ENCODE measurements at places on chromosomes 7 and 10. TPM values are rescaled to one million over a fixed set of nuclear protein-coding genes. Genes with fewer than 3 reads are reported as not detected.

The STEAP1B gene
- 0.19 TPM for total RNA-seq

The PRSS58 gene
- total RNA-seq = not detected

The TMEM106B gene
- 42.5 TPM for total RNA-seq

DNA sequence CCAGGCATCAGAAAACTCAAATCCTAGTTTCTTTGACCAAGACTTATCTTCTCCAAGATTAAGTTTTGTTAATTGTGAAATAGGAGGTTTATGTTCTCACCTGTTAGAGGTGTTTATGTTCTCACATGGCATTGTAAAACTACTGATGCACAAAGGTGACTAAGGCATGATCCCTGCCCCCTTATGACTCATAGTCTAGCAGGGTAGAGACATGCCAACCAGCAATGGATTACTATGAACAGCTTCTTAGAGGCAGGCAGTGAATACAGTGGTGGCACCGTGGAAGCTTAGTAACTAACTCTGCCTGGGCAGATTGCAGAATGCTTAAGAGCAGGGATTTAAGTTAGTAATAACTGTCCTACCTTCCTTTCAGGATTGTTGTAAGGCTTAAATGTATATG lies 400.9 kb downstream of the SORCS3 start:
- H3K4me3 ChIP-seq = no peak overlapping the region
- no peaks in the 10 kb centered on the region for H3K4me1 ChIP-seq
- DNase-seq = no peak
- no peaks in the 10 kb centered on the region for H3K27me3 ChIP-seq
- H3K27ac ChIP-seq = no peak overlapping the region

GRCh38 chr7:157464111-157464970 lies 127.5 kb downstream of the DNAJB6 start:
- DNase-seq = no peak

- peaks cover 3% of the 10 kb centered on the region for H3K27me3 ChIP-seq
- H3K4me1 ChIP-seq = peaks cover 3% of the 10 kb centered on the region
- H3K36me3 ChIP-seq = no peaks in the 10 kb centered on the region
- no peak overlapping the region for H3K27ac ChIP-seq
- DNase-seq = no peak
Observed at GRCh38 chr10:78579995-78580394, 488.8 kb upstream of the ZMIZ1 start.

- H3K4me1 ChIP-seq = no peaks in the 10 kb centered on the region
- H3K4me3 ChIP-seq = no peak overlapping the region
- H3K27me3 ChIP-seq = peaks cover 29% of the 10 kb centered on the region
- H3K27ac ChIP-seq = no peak overlapping the region
- no peaks in the 10 kb centered on the region for H3K36me3 ChIP-seq
Observed at GRCh38 chr10:69748621-69749020, 53.1 kb upstream of the COL13A1 start.

GRCh38 chr10:110355922-110356627 lies 51.4 kb upstream of the SMNDC1 start:
- peaks cover 3% of the 10 kb centered on the region for H3K27me3 ChIP-seq
- peak overlapping the region; percentile 88 for H3K27ac ChIP-seq

GRCh38 chr10:132186488-132187429 lies at the start of gene DPYSL4:
Gene DPYSL4, plus strand, starts transcription at chr10:132186948. Its CDS starts 116 bp downstream, at chr10:132187064.
- H3K4me3 ChIP-seq = no peak within 1 kb of the TSS
- H3K4me1 ChIP-seq = peaks cover 3% of the 10 kb centered on the region
- peaks cover 46% of the 10 kb centered on the region for H3K27me3 ChIP-seq
- no peak for DNase-seq
- no peaks in the 10 kb centered on the region for H3K36me3 ChIP-seq

DNA sequence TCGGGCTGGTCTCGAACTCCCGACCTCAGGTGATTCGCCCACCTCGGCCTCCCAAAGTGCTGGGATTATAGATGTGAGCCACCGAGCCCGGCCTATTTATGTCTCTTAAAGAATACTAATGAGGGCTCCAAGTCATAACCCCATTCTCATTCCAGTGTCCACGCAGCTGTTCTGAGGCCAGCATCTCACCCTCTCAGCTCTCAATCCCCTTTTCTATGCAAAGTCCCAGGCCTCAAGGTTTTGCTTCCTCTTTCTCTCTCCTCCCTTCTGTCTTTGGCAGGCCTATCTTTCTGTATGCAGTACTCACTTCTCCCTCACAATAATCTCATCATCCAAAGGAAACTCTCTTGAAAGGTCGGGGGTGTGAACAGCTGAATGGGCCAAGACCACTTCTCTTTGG lies 28.0 kb upstream of the VSIR start:
- H3K27ac ChIP-seq = no peak overlapping the region
- H3K27me3 ChIP-seq = no peaks in the 10 kb centered on the region
- no peak overlapping the region for H3K4me3 ChIP-seq
- no peaks in the 10 kb centered on the region for H3K36me3 ChIP-seq

DNA sequence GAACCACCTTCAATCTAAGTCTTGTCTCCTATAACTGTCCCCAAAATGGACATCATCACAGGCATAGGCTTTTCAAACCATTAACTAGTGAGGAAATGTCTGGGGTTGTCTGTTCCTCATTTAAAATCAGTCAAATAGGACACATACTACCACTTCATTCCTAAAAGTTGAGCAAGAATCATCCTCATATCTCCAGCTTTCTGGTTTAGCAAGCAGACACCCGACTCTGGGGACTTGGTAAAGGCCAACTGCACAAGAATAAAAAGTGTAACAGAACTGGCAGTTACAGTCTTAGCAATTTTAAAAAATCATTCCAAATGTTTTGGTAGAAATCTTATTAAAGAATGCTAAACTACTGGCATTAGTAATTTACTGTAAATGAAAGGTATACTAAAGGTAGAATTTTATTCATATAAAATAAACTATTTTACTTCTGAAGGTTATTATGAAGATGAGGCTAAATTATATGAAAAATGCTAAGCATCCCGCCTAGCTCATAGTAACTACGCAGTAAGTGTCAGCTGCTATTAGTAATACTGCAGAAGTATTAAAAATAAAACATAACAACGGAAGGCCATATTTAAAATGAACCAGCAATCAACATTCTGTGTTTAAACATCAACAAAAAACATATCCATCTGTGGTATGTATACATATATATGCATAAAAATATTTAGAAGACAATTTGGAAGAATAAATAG lies 60.8 kb downstream of the ZNF438 start:
- H3K27me3 ChIP-seq = no peaks in the 10 kb centered on the region
- no peak overlapping the region for H3K27ac ChIP-seq
- H3K36me3 ChIP-seq = no peaks in the 10 kb centered on the region
- peaks cover 2% of the 10 kb centered on the region for H3K4me1 ChIP-seq
- no peak overlapping the region for H3K4me3 ChIP-seq

Data from activated CD4-positive, alpha-beta T cell treated with anti-CD3 and anti-CD28 coated beads, Interleukin-2, amount 10 ng/mL, durations not matched to agents 7 days and 5 days (primary cell).